ENCODE measurements at places on chromosomes 6 and 20. TPM values are rescaled to one million over a fixed set of nuclear protein-coding genes. Genes with fewer than 3 reads are reported as not detected.

COL11A2 gene
- total RNA-seq, result 0.90 TPM

C6orf62 gene
- 52.0 TPM for total RNA-seq

PTCRA gene
- total RNA-seq, result not detected

RAE1 gene
- 72.3 TPM for total RNA-seq

COX4I2 gene
- not detected for total RNA-seq

LZTS3 gene
- total RNA-seq, result 2.7 TPM

ATP6V1G2 gene
- 0.48 TPM for total RNA-seq

SLC25A27 gene
- total RNA-seq, result 0.70 TPM

PRDM13 gene
- total RNA-seq, result 1.3 TPM

OTOR gene
- not detected for total RNA-seq

SLCO4A1 gene
- total RNA-seq, result 7.7 TPM

FNDC1 gene
- 0.05 TPM for total RNA-seq

DAAM2 gene
- total RNA-seq, result not detected

KHDC1L gene
- 0.51 TPM for total RNA-seq

TMEM30A gene
- 47.8 TPM for total RNA-seq

NR2E1 gene
- total RNA-seq, result 0.03 TPM

BANF2 gene
- not detected for total RNA-seq

TMEM14B gene
- 138 TPM for total RNA-seq

PTCHD4 gene
- not detected for total RNA-seq

All from A549 treated with RU486 at 1 μM for 4 hours (cell line).